ENCODE measurements at places on chromosomes 11 and 22.

DNA sequence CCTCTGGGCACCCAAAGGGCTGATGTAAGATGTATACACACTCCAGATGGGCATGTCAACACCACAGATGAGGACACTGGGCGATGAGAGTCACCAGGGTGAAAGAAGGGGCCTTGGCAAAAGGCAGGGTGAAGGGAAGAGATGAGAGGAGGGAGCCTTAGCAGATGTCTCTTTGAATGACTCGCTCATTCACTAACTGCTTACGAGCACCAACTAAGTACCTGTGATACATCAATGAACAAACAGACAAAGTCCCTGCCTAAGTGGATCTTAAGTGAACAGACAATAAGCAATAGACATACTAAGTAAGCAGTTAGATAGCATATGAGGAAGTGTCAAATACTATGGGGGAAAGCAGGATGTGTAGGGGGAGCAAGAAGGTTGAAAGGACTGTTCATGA lies 7.5 kb downstream of the ME3 start:
- no peak overlapping the region for H3K4me3 ChIP-seq
- H3K36me3 ChIP-seq: no peaks in the 10 kb centered on the region
- H3K4me1 ChIP-seq: peaks cover 16% of the 10 kb centered on the region
- H3K27ac ChIP-seq: peak overlapping the region; percentile 27
- H3K27me3 ChIP-seq: no peaks in the 10 kb centered on the region

DNA sequence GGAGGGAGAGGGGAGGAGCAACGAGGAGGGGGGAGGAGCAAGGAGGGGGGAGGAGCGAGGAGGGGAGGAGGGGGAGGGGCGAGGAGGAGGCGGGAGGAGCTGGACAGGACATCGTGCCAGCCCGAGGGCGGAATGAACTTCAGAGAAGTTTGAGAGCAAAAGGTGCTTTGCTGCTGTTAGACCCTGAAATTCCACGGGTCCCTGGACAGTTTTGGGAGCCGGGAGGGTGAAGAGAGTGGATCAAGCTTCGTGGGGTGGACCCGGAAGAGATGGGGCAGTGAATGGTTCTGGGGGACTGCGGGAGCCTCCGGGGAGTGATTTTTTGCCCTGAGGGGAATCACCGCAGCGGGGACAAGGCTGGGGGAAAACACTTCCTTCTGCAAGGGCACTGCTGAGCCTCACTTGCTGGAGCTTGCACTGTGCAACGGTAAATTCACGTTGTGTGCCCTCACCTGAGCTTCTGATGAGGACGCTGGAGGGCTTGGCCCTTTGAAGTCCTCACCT lies 10.7 kb upstream of the NLRP6 start:
- H3K36me3 ChIP-seq: no peaks in the 10 kb centered on the region
- DNase-seq: no peak
- peak overlapping the region; percentile 36 for H3K4me3 ChIP-seq
- H3K27me3 ChIP-seq: no peaks in the 10 kb centered on the region
- peak overlapping the region; percentile 72 for H3K27ac ChIP-seq

DNA sequence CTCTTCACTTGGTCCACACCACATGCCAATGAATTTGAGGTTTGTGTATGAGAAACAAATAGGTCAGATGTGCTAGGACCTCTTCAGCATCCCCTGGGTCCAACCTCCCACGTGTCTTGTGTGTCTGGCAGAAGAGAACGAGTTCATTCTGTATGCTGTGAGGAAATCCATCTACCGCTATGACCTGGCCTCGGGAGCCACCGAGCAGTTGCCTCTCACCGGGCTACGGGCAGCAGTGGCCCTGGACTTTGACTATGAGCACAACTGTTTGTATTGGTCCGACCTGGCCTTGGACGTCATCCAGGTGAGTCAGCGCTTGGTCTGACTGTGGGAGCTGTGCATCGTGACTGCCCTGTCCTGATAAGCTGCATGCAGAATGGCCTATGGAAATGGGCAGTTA lies 101.0 kb upstream of the SORL1-AS1 start:
- no peaks in the 10 kb centered on the region for H3K4me1 ChIP-seq
- no peaks in the 10 kb centered on the region for H3K27me3 ChIP-seq
- no peak overlapping the region for H3K4me3 ChIP-seq
- no peak overlapping the region for H3K27ac ChIP-seq
- H3K36me3 ChIP-seq: no peaks in the 10 kb centered on the region
- no peak for DNase-seq

GRCh38 chr11:119335655-119336543 lies 1.6 kb downstream of the RNF26 start:
- peaks cover 51% of the 10 kb centered on the region for H3K4me1 ChIP-seq
- no peak for DNase-seq
- H3K4me3 ChIP-seq: no peak overlapping the region
- H3K27me3 ChIP-seq: no peaks in the 10 kb centered on the region
- no peaks in the 10 kb centered on the region for H3K36me3 ChIP-seq

Measured in vagina (tissue), 2 donors.